ENCODE measurements at places on chromosomes 5 and 9. TPM values are rescaled to one million over a fixed set of nuclear protein-coding genes. Genes with fewer than 3 reads are reported as not detected.

TIGD6 gene
- total RNA-seq = 5.1 TPM

IL33 gene
- not detected for total RNA-seq

GRCh38 chr5:37055383-37055990, 178.9 kb downstream of the NIPBL start:
- H3K36me3 ChIP-seq = peaks cover 14% of the 10 kb centered on the region
- H3K4me1 ChIP-seq = peaks cover 9% of the 10 kb centered on the region
- no peaks in the 10 kb centered on the region for H3K27me3 ChIP-seq
- H3K27ac ChIP-seq = no peak overlapping the region

PCDHB4 gene
- total RNA-seq = 2.6 TPM

DNA sequence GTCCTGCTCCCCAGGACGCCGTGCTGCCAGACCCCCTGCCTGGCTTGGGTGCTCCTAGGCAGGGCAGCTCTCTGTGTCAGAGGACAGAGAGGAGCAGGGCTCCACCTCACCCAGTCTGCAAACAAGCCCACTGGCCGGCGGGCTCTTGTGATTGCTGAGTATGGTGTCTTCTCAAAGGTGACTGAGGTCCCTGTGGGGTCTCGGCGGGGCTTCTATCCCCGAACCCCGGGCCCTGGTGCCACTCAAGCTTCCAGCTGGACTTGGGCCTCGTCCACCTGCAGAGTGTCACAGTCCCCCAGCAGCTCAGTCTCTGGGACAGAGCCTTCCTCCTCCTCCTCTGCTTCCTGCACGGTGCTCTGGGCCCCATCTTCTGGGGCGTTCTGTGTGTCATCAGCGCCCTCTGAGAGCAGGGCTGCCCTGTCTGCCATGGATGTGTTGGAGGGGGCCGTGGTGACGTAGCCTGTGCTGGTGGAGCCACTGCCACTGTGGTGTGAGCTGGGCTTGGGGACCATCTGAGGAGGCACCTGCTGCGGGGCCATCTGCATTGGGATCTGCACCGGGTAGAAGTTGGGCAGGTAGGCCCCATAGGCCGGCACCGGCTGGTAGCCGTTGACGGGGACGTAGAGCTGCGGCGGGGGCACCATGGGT, 226.5 kb downstream of the ROR2 start:
- DNase-seq = no peak
- H3K36me3 ChIP-seq = no peaks in the 10 kb centered on the region
- no peaks in the 10 kb centered on the region for H3K4me1 ChIP-seq
- no peaks in the 10 kb centered on the region for H3K27me3 ChIP-seq
- no peak overlapping the region for H3K4me3 ChIP-seq

DNA sequence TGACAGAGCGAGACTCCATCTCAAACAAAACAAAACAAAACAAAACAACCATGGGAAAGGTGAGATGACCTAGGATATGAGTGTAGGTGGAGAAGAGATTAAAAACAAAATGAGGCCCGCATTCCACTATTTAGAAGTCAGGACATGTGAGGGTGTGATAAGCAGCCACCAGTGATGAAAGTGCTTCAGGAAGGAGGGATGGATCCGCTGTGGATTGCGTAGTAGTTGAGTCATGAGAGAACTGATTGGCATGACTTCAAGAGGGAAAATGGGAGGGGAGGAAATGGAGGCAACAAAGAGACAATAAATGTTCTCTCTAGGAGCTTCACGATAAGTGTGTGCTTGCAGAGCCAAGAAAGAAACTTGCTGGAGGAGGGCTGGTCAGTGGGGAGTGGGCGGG, 367.6 kb downstream of the ARL15 start:
- H3K27me3 ChIP-seq = no peaks in the 10 kb centered on the region
- DNase-seq = no peak
- no peaks in the 10 kb centered on the region for H3K4me1 ChIP-seq
- no peak overlapping the region for H3K27ac ChIP-seq

Measured in neural crest cell (in vitro differentiated cells).